ENCODE measurements at places on chromosomes 4 and X.

- no peak for DNase-seq
Measured at GRCh38 chr4:32499171-32499570, 1779.0 kb downstream of the PCDH7 start.

- peak; percentile 48 for DNase-seq
Measured at GRCh38 chr4:76948443-76949275, 893 bp upstream of the SEPTIN11 start.

GRCh38 chrX:83160096-83160495 lies 348.0 kb upstream of the POU3F4 start:
- DNase-seq: no peak

GRCh38 chr4:70722199-70722791 lies 531 bp downstream of the RUFY3 start:
- DNase-seq: no peak

DNA sequence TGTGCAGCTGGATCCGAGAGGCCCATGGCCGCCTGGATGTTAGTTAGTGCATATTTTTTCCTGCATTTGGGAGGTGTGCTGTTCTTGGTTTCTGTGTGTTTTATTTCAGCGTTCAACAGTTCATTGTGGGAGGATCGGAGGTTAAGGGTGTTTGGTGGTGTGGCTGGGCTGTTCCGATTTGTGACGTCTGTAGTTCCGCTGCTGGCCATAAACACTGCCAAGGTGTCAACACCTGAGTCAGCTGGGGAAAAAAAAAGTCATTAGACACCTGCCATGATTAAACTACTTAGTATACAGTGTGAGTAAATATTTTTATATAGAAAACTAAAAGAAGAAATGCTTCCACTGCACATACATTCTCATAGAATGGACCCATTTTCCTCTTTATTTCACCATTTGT lies 200.2 kb downstream of the APBB2 start:
- DNase-seq: no peak

- no peak for DNase-seq
Measured at GRCh38 chr4:3115637-3116270, 41.3 kb downstream of the HTT start.

DNA sequence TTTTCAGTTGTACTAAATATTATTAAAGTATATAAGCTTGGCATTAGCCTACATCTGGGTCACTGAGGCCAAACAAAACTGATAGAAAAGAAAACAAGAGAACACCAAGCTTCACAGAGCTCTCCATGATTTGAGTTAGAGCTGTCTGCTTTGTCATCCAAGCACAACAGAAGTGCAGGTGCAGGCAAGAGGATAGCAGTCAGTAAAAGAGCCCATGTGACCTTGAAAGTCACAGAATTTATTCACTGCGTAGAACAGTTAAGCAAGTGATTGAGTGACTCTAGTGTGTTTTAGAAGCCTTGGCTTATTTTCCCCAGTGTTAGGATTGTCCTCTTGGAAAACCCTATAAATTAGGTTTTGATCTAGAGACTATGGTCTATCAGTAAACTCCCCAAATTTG lies 49.4 kb upstream of the PRDM5 start:
- DNase-seq: no peak

DNA sequence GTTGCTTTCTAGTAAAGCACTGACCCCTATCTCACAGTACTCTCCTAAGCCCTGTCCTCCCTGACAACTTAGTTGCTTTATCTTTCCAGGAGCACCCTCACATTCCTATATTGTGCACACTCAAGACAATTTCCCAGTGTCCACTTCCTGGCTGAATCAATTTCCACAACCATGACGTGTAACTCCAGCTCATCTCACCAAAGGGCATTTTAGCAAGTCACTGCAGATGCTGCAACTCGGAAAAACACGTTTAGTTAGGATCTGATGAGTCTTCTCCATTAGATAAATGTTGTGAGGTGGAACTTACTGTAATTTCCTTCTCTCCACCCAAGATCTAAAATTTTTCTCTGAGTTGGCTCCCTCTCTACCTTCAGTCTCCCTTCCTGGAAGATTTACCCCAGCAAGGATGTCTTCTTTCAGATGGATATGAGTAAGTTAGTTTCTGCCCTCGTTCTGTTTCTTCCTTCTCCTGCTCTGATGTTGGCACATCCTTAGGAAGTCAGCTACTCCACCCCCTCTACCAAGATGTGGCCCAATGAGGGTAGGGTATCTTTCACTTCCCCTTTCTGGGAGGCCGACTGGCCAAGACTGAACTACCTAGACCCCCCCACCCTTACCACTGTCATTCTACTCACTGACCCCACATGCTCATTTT lies 28.8 kb upstream of the IL13RA1 start:
- no peak for DNase-seq

DNA sequence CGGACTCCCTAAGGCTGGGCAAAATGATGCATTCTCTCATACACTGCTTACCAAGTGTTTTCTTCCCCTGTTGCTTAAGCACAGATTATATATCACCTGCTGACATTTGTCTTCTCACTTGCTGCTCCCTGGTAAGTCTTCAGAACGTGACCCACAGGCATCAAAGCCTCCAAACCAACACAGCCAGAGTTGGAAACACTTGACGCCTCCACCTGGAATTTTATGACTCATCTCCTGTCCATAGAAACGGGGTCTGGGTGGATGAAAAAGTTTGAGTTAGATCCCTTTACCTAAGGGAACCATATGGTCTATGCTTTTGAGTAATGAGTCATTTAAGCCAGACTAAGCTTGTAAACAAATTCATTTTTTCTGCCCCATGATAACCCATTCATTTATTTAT lies 251.6 kb downstream of the USP46 start:
- DNase-seq: no peak

DNA sequence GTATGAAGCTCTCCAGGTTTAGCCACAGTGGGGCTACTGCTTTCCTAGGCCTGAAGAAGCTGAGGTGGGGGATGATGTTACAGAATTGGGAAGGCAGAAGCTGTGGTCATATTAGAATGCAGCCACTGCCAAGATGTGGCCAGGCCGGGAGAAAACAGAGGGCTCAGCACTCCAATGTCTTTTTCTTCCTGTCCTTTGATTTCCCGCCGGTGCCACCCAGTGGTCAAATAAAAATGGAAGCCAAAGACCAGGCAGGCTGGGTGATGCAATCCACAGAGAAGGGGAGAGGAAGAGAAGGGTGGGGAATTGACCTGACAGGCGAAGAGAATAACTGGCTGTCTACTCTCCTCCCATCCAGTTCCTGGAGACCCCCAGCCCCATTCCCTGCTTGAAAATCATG lies 94.9 kb upstream of the SHISA3 start:
- DNase-seq: no peak

DNA sequence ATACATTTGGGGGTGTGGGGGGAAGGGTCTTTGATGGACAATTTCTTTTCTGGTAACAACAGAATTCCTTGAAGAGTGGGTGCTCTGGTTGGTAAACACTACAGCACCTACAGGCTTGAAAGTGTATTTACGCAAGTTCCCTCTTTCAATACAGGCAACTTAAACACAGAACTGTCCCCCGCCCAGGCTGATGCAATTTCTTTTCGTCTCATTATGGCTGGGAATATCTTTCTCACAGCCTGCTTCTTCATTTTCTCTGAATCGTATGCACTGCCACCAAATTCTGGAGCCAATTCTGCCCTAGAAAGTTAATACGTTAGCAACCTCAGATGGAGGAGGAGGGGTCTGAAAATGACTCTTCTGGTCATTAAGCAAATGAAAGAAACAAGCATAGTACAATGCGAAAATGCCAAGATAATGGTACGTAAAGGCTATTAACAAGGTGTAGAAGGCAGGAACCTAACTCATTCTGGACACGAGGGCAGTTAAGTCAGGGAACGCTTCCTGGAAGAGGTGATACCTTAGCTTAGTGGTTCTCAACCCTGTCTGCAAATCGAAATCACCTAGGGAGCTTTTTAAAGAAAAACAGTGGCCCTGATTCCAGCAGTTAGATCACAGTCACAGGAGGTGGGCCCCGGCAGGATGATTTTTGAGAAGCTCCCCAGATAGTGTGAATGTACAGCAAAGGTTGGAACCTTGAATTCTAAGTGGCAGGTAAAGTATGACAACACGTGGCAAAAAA lies 1.0 kb downstream of the AGA start:
- no peak for DNase-seq

DNA sequence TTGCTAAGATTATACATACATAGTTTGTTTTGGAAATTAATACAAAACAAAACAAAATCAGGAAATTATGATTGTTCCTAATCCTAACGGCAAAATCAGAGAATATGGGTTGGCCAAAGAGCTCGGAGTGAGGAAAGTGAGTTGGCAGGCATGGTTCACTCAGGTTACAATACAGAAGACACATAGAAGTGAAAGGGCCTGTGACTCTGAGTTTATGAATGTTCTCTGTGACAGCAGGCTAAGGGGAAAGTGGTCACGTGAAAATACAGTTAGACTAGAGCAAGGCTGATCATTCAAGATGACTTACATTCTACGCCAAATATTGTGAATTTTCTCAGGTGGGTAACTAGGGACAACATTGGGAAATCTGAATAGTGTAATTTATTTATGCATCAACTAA lies 1001.3 kb downstream of the CCSER1 start:
- DNase-seq: no peak

DNA sequence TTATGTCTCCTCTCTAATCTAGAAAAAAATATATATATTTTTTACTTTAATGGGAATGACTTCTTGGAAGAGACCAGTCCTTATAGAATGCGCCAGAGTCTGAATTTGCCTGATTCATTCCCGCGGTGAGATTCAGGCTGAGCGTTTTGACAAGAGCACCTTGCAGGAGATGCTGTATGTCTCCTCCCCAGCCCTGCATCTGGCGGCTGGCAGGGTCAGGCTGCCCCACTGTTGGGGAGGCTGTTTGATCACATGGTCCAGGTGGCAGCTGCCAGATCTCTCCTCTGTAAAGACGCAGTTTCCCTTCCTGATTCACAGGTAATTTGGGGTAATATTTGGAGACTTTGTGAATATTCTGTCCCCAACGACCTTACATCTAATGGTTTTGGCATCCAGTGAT lies 9.7 kb downstream of the PDZD4 start:
- no peak for DNase-seq

DNA sequence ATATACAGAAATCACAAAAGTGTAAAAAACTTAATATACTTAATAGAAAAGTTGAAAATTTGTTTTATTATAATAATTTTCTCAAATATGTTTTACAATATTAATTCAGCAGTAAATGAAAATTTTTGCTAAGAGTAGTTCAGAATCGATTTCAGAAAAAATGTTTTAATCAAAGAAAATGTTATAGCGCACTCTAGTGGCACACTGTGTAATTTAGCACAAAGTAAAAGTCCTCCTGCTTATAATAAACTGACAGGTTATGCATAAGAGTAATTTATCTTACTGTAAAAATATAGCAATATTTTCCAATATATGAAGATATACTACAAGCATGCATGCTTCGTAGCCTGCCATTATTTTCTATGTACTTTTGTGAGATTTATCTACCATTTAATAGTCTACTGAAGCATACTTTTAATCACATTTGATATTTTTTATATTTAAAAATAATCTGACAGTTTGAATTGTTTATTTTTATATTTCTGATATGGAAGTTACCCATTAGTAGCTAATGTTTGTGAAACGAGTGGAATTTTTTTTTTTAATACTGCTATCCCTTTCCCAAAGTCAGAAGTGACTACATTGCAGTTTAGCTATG lies 217.9 kb upstream of the KLHL4 start:
- no peak for DNase-seq

DNA sequence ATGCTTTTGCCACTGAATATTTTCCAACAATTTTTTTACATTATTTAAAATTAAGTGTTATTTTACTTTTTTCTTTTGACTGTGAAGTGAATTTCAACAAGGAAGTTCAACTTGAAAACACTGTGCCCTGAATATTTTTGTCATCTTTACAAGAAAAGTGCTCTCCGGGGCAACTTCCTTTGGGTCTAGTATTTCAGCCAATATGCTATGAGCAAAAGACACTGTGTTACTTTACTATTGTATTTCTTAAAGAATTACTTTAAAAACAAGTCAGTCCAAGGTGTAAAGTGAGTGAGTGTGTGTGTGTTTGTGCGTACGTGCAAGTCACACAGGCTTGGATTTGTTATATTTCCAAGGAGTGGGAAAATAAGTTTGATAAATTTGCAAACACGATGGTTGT lies 7.6 kb upstream of the USP53 start:
- DNase-seq: no peak

GRCh38 chrX:46796574-46797191 lies 37.8 kb upstream of the SLC9A7 start:
- DNase-seq: peak; percentile 56

DNA sequence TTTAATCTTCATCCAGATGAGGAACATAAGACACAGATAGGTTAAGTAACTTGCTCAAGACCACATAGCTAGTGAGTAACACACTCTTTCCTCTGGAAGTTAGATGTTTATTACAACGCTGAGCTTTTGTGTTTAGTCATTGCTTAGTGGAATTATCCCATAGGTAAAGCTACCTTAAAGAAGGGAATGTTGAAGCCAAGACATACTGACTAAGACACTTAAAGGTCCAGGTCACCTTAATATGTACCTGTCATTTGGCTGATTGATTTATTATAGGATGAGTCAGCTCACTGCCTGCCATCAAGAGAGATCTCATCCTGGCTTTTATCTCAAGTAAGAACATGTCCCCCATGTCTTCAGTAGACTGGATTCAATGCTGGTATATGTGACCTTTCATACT lies 53.4 kb downstream of the KDR start:
- DNase-seq: no peak

DNA sequence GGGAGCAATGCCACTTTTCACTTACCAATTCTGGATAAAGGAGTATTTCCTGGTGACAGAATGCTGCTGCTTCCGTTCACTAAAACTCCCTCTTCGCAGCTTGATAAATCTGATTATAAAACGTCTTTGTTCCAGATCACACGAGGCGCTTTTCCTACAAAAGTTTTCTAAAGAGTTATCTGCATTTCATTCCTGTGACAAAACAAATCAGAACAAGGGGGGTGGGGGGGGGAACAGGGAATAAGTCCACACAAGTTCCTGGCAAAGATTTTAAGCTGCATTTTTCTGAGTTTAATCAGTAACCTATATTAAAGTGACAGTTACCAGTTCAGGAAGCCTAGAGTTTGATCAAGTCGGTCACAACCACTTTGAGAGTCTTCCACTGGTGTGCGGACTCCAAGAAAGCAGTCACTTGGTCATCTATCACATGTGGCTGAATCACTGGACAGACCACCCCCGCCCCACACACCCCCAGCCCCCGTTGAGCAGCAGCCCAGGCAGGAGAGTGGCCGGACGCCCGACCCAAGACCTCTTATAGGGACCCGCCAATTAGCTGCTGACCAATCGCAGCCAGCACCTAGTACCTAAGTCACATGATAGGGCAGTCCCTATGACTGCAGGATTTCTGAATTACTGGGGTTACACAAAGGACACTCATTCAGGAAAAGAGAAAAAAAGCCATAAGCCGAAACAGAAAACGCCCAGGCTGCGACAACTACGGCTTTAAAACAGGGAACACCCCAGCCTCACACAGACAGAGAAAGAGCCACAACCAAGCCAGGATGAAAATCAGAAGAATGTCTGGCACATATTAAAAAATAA lies 569.3 kb upstream of the DIPK2B start:
- DNase-seq: peak; percentile 38

GRCh38 chrX:138006180-138006579 lies 440.3 kb downstream of the ZIC3 start:
- DNase-seq: no peak

Measured in activated CD4-positive, alpha-beta T cell treated with anti-CD3 and anti-CD28 coated beads, Interleukin-2, amount 50 U/mL, for 24 hours (primary cell).